ENCODE measurements at places on chromosomes 6 and 20.

DNA sequence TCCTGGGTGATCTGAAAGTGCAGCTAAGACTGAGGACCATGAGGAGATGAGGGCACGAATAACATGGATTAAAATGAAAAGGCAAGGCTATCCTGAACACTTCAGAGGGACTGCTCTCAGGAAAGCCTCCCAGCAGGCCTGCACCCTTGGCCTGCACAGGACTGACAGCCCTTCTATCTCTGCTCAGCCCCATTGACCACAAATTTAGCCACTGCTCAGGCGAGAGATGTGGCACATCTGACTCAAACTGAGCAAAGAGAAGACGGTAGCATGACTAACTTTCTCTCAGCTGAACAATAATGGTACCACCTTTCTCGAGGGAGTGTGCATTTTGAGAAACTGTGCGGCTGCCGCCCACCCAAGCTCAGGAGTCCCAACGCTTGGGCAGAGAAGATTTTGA lies 257.5 kb downstream of the ADGB start:
- DNase-seq = no peak

- DNase-seq = no peak
These were observed 121.7 kb upstream of the EXOC2 start for GRCh38 chr6:814378-815347.

- no peak for DNase-seq
These were observed 413.5 kb downstream of the CDC5L start for GRCh38 chr6:44800784-44801592.

- DNase-seq = no peak
These were observed 7.5 kb downstream of the DIDO1 start for GRCh38 chr20:62918831-62919230.

- DNase-seq = no peak
These were observed 211.0 kb downstream of the WDR27 start for GRCh38 chr6:169490830-169491229.

GRCh38 chr6:84274856-84275255 lies 47.4 kb upstream of the CEP162 start:
- DNase-seq = no peak

- no peak for DNase-seq
These were observed 53.7 kb upstream of the CHRNA4 start for GRCh38 chr20:63414720-63415430.

GRCh38 chr20:10671919-10672623 lies 1.7 kb downstream of the JAG1 start:
- peak; percentile 53 for DNase-seq

GRCh38 chr6:169962604-169963469 lies 211.4 kb downstream of the ERMARD start:
- DNase-seq = no peak

DNA sequence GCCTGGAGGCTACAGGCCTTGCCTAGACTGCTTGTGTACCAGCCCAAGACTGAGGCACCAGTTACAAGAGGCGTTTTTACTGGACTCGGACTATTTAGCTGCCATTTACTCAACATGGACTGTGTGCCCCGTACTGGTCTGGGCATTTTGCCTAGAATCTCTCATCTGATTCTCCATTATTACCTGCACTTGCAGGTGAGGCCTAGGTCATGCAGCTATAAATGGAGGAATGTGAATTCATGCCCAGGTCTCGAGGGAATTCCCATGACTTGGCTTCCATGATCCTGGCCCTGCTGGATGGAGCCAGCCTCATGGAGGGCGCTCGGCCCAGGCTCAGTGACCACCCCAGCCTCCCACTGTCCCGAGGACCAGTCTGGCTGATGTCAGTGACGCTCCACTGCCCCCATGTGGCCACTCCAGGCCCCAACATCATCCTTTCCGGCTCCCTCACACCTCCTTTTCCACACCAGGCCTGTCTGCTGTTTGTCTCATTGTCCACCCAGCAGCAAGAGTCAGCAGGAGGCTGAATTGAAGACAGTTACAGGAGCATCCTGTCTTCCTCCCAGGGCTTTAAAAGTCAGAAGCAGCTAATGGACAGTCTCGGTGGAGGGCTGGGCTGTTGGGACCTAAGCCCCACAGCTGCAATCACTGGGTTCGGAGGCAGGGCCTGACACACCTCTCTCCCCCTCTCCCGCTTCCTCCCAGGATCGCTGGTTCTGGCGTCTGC lies 8.7 kb downstream of the MMP24OS start:
- peak; percentile 75 for DNase-seq

- no peak for DNase-seq
These were observed 553.8 kb upstream of the PTCHD4 start for GRCh38 chr6:48664826-48665225.

- DNase-seq = no peak
These were observed 1027.2 kb upstream of the GJE1 start for GRCh38 chr6:141105481-141105880.

- no peak for DNase-seq
These were observed 29.1 kb upstream of the TMEM14A start for GRCh38 chr6:52641826-52642225.

- no peak for DNase-seq
These were observed 908.5 kb upstream of the MANEA start for GRCh38 chr6:94668876-94669275.

- DNase-seq = no peak
These were observed 212.6 kb downstream of the PLCB1 start for GRCh38 chr20:8344631-8345030.

DNA sequence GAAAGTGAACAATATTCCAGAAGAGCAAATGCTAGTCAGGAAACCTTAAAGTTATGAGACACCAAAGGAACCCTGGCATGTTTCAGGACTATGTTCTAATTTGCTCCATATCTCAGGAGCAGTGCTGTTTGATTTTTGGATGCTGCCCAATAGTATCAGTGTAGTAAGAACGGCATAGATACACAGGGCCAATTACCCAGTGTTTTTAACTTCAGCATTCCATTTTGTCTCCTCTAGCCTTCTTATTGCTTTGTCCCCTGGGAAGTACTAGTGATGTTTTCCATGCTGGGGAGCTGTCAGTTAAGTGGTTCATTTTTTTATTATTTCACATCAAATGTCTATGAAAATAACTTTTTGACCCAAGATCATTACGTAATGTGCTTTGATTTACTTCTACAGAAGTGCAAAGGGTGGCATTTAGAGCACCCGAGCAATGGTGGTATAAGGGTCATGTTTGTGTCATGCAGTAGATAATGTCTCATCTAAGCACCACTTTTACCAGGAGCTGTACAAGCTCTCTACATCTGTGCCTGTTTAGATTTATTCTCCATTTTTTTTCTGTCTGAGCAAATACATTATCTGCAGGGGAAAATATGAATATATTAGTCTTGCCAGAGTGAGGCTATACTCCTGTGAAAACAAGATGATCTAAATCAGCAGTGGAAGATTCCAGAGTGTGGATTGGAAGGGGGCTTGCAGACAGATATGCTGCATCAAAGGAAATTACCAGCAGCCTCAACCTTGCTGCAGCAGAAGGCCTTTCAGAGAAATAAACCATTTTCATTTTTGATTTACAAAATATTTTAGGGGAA lies 198.8 kb upstream of the OPRM1 start:
- no peak for DNase-seq

- DNase-seq = no peak
These were observed 497.0 kb downstream of the BTBD3 start for GRCh38 chr20:12414446-12415274.

DNA sequence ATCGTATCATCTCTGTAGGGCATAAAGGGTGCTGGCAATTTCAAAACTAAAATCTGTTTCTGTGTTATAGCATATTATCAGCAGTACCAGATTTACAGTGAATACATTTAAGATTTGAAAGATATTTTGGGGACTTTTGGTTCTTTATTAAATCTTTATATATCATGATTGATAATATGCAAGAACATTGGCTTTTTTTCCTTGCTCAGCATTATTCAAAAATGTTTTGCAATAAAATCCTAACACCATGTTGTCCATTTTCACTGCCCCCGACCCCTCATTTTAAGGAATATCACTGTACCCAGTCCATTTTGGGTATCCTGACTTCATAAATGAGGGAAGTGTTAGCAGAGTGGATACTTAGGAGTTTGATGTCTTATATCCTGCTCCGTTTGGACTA lies 16.3 kb downstream of the FARS2 start:
- DNase-seq = no peak

DNA sequence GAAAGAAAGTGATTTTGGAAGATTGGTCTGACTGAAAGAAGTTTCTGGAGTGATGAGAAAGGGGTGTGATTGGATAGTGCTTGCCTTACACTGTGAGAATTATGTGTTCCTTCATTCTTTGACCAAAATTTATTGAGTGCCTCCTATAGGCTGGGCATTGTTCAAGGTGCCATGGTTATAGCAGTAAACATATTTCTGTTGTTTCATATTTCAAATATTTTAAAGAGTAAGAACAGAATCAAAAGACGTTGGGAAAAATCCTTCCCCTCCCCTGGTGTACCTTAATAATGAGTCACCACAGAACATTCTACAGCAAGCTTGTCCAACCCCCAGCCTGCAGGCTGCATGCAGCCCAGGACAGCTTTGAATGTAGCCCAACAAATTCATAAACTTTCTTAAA lies 78.6 kb downstream of the GCLC start:
- no peak for DNase-seq

- no peak for DNase-seq
These were observed 648.5 kb downstream of the TFAP2A start for GRCh38 chr6:9766240-9766915.

DNA sequence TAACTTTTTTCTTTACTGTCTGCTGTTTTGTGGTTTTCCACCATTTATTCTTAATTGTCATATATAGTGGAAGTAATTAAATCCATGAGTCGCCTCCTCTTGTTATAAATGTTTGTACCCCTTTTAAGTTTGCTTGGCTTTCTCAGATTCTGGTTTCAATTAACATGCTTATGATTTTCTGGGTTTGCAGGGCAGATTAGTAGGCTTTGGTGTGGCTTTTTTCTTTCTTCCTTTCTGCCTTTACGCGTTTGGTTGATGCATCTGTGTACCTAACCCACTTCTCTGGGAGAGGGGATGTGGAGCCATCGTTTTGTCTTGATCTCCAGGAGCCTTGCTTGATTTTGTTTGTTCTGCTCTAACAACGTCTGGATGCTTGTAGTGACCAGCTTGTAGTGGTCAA lies 100.4 kb downstream of the JARID2 start:
- DNase-seq = no peak

- DNase-seq = no peak
These were observed 87.6 kb upstream of the COL21A1 start for GRCh38 chr6:56334937-56335336.

DNA sequence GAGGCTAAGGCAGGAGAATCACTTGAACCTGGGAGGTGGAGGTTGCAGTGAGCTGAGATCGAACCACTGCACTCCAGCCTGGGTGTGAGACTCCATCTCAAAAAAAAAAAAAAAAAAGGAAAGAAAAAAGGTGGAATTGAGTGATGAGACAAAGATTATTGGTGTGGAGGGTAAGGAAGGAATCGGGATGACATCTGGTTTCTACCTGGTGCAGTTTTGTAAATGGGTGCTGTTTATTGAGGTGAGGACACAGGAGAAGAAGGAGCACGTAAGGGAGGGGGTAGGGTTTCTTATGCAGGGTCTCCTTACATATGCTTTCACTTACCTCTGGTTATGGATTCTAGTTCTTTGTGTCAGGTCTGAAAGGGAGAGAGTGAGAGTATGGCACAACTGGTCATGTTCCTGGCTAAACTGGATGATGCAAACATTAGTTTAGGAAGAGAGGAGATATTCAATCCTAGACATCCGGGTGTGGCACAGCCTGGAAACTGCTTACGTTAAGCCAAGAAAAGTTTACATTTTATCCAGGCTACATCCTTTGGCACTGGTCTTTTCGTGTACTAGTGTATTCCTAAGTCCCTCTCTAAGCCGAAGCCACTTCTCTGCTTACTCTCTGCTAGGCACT lies 5.4 kb downstream of the RALY start:
- DNase-seq = no peak

- DNase-seq = no peak
These were observed 18.2 kb downstream of the SNAP25 start for GRCh38 chr20:10236540-10237533.

GRCh38 chr6:86856937-86857563 lies 80.3 kb upstream of the HTR1E start:
- peak; percentile 51 for DNase-seq

DNA sequence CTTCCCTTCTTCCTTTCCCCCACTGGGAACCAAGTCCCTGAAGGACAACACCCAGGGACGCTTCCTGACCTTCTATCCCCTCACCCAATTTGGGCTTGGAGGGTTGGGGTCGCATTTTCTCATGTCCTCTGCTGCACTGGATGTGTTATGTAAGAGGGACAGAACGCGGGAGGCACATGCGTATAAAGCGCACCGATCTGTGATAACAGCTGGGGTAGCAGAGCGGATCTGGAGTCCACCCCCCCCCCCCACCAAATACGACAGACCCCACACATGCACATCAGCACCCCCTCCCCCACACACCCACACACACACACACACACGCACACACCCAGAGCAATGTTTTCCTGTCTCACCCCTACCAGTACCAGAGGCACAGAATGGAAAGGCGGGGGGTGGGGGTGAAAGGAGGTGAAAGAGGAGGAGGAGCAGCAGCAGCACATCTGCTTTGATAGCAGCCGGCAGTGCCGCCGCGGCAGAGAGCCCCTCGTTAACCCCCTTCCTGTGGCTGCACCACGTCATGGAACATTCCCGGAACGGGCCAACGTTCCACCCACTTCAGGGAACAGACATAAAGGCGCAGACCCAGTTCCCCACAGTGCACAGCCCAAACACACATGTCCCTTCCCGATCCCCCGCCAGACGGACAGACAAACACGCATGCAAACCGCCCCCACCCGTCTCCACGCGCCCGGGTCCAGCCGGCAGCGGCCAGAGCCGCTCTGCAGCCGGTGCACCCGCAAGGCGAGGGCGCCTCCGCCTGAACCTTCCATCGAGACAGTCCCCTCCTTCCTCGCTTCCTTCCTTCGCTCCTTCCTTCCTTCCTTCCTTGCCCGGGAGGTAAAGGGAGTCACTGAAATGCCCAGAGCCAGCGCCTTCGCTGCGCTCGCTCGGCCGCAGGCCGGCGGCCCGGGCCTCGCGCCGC lies 590 bp downstream of the HIVEP2 start:
- peak; percentile 26 for DNase-seq

GRCh38 chr6:170067923-170068360 lies 222.9 kb downstream of the DLL1 start:
- no peak for DNase-seq

GRCh38 chr20:62183426-62184142 lies 756 bp downstream of the MTG2 start:
- DNase-seq = peak; percentile 55

- no peak for DNase-seq
These were observed 25.4 kb downstream of the PTK7 start for GRCh38 chr6:43101497-43101896.

DNA sequence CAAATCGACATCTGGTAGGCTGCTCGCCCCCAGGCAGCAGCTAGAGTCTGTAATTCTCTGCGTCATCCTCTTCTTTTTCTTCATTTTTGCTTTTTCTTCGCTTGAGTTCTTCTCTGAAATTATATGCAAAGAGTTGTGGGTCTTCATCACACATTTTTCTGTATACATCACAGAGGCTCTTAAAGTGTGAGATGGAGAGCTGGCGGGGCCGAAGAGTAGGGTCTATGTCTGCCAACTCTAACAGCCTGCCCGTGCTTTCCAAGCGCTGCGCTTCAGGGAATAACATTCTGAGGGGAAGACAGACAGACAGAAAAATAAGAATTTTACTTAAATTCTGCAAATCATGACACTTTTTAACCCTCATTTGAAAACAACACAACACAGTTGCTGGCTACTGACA lies 6.0 kb upstream of the CLDN20 start:
- DNase-seq = no peak

GRCh38 chr6:169812257-169812644 lies 60.8 kb downstream of the ERMARD start:
- DNase-seq = no peak
